ENCODE measurements at places on chromosomes 3 and 15. TPM values are rescaled to one million over a fixed set of nuclear protein-coding genes. Genes with fewer than 3 reads are reported as not detected.

Gene C3orf22
- not detected for total RNA-seq

Gene SLC28A1
- total RNA-seq = not detected

Gene IL16
- 0.82 TPM for total RNA-seq

Gene C3orf20
- total RNA-seq = not detected

Gene PLA1A
- total RNA-seq = 0.41 TPM

Gene KNL1
- 6.5 TPM for total RNA-seq

Gene RAD51
- total RNA-seq = 0.82 TPM

Gene TRANK1
- total RNA-seq = 9.0 TPM

Gene MUC20
- total RNA-seq = 2.0 TPM

Gene SPATA12
- total RNA-seq = not detected

Gene TWF2
- total RNA-seq = 24.5 TPM

Gene TOP2B
- total RNA-seq = 423 TPM

Gene EXD1
- total RNA-seq = 1.2 TPM

Gene HEMK1
- total RNA-seq = 4.5 TPM

Gene CLDN18
- not detected for total RNA-seq

Gene TAMM41
- total RNA-seq = 10.2 TPM

Gene GPR149
- 7.7 TPM for total RNA-seq

Gene SST
- 28.5 TPM for total RNA-seq

Gene PYGO1
- 45.2 TPM for total RNA-seq

Gene NR2F2
- total RNA-seq = 4.9 TPM

Gene PLOD2
- total RNA-seq = 14.7 TPM

Measured in frontal cortex (tissue), 4 donors.